ENCODE measurements at places on chromosomes 1 and 21.

DNA sequence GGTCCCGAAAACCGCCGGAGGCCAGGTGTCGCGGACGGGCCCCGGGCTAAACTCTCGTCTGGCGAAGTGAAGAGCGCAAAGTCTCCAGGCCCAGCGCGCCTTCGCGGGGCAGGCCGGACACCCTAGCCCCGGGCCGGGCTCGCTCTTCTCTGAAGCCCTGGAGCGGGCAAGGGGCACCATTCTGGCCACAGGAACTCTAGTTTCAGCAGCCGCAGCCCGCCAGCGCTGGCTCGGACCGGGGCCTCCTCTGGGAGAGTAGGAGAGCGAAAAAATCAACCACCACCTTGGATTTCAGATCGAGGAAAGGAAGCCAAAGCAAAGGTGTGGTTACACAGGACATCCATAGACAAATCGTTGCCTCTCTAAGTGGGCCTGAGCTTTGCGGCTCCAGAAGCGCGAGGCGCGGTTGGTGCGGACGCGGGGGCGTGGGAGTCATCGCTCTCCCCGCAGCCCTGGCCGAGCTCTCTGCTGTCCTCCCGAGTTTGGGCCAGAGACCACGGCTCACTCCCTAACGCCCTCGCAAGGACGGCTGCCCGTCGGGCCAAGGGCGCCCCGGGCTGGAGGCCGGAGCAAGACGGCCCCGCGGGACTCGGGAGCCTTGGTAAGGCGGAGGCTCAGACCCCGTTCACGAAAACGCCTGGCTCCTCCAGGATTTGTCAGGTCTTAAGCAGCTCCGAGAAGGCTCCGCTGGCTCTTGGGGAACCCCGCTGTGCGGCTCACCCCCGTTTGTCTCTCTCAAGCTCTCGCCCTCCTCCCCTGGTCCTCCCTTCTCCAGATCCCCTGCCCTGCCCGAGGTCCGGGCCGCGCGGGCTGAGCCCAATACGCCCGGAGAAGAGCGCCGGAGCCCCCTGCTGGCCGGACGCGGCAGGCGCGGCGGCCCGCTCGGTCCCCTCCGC lies 132.9 kb upstream of the DPYD start:
- peak; percentile 44 for DNase-seq

GRCh38 chr1:161238039-161238473 lies at the start of gene NR1I3:
NR1I3 (minus strand) TSS chr1:161238203; CDS start chr1:161236565, 1,638 bp downstream.
- no peak for DNase-seq

DNA sequence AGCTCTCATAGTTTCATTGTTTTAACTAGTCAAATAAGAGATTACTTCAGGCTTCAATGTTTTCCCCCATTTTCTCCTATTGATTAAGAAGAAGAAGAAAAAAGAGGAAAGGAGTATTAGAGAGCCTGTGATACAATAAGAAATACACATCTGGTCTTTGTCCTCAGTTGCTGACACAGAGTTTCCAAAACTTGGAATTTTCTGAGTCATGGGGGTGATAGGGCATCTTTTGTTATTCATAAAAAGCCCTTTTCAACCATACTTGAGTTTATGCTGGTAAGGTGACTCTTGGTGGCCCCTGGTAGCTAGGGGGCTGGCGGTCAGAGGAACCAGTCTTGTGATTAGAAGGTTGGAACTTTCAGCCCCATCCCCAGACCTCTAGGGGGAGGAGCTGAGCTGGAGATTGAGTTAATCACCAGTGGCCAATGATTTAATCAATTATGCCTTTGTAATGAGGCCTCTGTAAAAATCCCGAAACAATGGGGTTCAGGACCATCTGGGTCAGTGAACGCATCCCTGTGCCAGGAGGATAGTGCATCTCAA lies 28.9 kb upstream of the KLF18 start:
- DNase-seq: no peak

GRCh38 chr21:22758478-22758877 lies 1760.3 kb downstream of the NCAM2 start:
- no peak for DNase-seq

- no peak for DNase-seq
Measured at GRCh38 chr21:45004481-45005247, 64.8 kb downstream of the SLX9 start.

GRCh38 chr21:39188521-39189139 lies 5.4 kb upstream of the PSMG1 start:
- DNase-seq: no peak

- no peak for DNase-seq
Measured at GRCh38 chr1:117181630-117182041, 29.1 kb downstream of the VTCN1 start.

- DNase-seq: no peak
Measured at GRCh38 chr1:1281533-1282321, 1.5 kb downstream of the SCNN1D start.

GRCh38 chr1:72606216-72606810 lies 324.0 kb upstream of the NEGR1 start:
- no peak for DNase-seq

DNA sequence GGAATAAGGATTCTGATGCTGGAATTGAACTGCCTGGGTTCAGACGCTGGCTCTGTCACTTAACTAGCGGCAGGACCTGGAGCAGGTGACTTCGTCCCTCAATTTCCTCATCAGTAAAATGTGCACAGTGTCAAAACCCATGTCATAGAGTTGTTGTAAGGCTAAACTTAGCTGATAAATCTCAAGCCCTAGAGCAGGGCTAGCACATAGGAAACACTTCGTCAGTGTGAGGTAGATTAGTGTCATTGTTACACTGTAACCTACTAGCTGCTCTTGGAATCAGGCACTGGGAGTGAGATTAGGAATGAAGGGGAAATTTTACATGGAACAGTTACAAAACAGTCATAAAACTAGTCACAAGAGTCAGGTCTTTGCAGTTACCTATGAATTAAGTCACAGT lies 56.1 kb upstream of the ANGPTL1 start:
- DNase-seq: no peak

DNA sequence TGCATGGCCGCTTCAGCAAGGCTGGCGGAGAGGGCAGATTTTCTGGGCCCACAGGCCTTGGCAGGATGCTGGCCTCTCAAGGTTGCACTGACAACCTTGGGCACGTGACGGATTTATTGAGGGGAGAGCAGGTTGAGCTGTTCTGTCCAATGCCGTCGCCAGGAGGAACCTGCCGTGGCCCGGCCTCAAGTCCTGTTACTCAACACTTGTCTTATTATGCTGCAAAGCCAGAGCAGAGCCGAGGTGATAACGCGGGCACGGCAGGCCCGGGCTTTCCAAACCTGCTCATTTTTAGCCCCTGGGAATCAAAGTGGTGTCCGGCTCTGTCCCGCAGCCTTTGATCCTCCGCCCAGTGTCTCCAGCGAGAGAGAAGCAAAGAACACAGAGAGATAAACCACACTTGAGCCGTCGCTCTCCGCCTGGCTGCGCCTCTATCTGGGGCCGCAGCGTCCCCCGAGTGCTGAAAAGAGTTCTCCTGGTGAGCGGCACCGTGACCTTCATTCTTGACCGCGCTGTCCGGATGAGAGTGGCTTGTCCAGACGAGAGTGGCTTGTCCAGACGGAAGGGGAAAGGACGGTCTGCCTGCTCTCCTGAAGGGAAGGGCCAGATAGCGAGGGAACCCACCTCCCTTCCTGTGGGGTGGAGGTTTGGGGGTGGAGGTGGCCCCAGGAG lies 162.3 kb upstream of the ARHGEF16 start:
- DNase-seq: no peak

GRCh38 chr1:117661027-117661426 lies 55.2 kb downstream of the TENT5C start:
- no peak for DNase-seq

DNA sequence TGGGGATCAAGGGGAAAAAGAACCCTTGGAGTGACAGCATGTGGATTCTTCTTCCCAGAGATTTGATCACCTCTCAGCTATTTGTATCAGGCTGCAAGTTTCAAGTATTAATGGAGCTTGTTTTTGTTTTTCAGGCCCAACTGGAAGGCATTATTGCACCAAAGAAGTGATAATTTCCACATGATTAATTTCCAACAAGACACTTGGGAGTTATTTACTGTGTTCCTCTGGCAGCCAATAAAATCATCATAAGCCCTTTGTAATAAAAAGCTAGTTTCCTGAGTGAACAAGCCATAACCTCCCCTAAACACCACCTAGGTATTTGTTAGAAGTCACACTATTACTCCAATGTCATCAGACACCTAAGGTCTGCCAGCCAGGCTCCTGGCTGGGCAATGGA lies 8.2 kb downstream of the DNALI1 start:
- DNase-seq: peak; percentile 69

GRCh38 chr1:65001231-65001792 lies 35.0 kb upstream of the JAK1 start:
- peak; percentile 52 for DNase-seq

GRCh38 chr1:112396653-112397471 lies 848 bp downstream of the CTTNBP2NL start:
- no peak for DNase-seq

DNA sequence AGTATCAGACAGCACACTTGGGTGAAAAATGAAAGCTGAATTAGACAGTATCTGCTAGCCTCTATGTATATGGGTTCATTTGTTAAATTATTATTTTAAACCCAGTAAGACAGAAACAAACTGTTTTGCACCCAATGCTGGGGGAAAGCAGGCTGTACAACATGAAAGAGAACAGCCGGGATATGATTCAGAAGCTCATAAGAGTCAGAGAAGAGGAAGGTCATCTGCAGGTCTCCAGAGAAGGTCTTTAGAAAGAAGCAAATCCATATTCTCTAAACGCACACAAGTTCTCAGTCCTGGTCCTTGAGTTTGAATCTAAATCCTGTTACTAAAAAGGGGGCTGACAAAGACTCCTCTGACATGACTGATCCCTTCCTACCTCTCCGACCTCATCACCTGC lies 155.1 kb downstream of the SIPA1L2 start:
- no peak for DNase-seq

DNA sequence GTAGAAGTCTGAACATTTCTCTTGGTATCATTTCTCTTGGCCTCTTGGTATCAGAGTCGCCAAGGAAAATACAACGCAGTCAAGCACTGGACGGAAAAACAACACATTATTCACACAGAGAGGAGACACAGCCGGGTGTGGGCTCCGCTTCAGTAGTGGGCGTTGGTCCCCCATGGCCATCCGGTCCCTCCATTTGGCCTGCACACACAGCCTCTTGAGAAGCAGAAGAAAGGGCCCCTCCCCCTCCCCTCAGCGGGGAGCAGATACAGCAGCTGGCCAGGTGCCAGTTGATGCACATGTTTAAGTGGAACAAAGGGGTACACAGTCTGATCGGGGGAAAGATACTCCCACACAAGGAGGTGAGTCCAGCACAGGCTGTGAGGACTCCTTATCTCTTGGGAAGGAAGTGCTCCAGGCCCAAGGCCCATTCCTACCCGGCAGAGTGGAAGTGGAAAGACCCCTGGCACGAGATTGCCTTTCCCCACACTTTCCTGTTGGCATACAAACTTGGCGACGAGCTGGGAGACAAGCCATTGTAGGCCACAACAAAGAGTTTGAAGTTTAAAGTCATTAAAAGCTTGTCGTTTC lies 311.3 kb downstream of the FAM72C start:
- no peak for DNase-seq
